NB4 (cell line): ENCODE measurements at places on chromosomes 6 and 20.
A peak's percentile ranks its signal among the peaks of the same experiment; 100 is the strongest.

- DNase-seq: peak; percentile 79
These were observed 632 bp downstream of the PCMT1 start for GRCh38 chr6:149750136-149750609.

DNA sequence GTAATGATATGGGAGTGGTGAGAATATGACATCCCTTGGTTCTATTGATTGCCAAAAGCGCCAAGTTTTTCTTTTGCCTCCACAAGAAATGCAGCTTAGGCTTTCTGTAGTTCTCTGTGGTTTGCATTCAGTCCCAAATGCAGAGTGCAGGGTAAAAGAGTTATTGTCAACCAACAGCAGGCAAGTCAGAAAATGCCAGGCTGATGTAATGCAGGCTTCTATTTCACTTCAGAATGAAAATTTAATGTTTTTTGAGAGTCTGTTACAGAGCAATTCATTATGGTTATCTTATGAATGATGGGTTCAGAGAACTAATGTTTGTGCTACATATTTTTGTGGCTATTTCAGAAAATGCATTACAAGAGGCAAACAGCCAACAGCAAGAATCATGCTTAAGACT, 293.5 kb downstream of the CENPW start:
- DNase-seq: no peak

- no peak for DNase-seq
These were observed 1.4 kb upstream of the HSP90AB1 start for GRCh38 chr6:44245391-44245911.

DNA sequence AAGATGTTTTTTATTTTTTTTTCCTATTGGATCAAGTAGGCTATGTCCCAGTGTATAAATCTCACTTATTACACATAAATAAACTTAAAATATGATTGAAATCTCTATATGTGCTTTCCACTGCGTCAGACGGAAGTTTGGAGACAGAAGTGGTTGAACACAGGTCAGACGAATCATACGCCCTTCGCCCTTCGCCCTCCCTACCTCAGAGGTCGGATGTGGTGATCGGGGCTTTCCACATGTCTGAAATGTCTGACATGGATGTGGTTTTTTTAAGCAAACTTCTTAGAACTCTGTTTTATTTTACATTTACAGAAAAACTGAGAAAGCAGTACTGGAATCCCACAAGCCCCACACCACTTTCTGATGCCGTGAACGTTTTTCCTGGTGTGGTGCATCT, 344.4 kb downstream of the THBS2 start:
- no peak for DNase-seq

DNA sequence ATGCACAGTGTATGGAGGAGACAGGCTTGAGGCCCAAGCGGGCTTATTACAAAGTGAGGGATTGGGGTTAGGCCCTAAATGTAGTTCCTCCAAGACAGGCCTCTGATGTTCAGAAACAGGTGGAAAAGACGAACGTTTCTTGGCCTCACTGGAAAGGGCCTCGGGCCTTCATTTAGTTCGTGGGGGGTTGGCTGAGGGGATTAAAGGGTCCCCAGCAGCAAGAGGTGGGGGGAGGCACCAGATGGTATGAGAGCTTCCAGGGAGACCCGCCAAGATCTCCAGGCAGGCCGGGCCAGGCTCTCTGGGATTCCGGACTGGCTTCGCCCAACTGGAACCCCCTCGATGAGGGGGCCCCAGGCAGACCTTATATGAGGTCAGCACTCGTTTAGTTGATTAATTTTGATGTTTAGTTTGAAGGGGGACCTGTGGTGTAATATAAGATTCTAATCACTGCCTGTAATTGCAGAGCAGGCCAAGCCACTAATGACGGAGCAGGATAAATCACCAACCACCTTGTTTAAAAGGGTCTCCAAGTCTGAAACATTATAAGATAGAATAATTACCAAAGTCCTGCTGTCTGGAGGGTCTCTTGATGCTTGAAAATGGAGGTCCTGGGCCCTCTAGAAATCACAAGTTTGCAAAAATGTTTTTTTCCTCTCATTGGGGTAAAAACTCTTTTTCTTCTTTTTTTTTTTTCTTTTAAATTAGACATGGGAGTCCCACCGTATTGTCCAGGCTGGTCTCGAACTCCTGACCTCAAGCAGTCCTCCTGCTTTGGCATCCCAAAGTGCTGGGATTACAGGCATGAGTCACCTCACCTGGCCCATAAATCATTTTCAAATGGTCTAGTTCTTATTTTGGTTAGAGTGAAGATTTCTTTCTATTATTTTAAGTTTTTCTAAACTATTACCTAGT, 2.2 kb downstream of the HMGA1 start:
- no peak for DNase-seq

DNA sequence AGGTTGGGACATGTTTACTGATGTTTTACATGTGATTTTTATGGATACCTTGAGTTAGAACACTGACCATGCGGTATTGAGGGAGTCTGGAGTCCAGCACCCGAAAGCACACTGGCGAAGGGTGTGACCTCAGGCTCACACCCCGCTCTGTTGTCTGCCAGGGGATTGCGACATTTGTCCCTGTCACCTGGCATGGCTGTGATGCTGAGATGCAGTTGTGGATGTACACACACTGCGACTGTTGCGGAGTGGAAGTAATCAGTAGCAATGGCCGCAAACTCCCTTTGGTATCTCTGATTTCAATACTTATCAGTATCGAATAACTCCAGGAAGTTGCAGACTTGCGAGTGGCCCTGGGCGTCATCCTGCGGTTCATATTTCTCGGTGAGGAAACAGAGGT, 43.2 kb downstream of the CDH4 start:
- no peak for DNase-seq
